ENCODE measurements at places on chromosomes 11 and 22.

- DNase-seq, result no peak
Measured at GRCh38 chr11:83187465-83187864, 6.0 kb upstream of the ANKRD42 start.

DNA sequence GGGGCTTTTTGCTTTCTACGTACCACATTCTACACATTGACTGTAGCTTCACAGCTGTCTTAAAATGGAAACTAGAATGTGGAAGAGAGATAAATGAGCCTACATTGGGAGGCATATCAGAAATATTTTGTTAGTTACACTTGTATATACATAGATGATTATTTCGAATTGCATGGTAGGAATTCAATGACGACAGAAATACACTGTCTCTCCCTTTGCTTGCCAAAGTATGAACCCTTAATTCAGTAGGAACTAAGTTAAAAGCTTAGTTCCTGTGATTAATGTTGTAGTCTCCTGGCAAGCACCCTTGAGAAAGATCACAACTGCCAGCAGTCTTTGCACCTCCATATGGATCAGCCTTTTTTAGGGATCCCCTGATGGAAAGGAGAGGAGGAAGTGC is 10.1 kb downstream of the C11orf87 start:
- no peak for DNase-seq

DNA sequence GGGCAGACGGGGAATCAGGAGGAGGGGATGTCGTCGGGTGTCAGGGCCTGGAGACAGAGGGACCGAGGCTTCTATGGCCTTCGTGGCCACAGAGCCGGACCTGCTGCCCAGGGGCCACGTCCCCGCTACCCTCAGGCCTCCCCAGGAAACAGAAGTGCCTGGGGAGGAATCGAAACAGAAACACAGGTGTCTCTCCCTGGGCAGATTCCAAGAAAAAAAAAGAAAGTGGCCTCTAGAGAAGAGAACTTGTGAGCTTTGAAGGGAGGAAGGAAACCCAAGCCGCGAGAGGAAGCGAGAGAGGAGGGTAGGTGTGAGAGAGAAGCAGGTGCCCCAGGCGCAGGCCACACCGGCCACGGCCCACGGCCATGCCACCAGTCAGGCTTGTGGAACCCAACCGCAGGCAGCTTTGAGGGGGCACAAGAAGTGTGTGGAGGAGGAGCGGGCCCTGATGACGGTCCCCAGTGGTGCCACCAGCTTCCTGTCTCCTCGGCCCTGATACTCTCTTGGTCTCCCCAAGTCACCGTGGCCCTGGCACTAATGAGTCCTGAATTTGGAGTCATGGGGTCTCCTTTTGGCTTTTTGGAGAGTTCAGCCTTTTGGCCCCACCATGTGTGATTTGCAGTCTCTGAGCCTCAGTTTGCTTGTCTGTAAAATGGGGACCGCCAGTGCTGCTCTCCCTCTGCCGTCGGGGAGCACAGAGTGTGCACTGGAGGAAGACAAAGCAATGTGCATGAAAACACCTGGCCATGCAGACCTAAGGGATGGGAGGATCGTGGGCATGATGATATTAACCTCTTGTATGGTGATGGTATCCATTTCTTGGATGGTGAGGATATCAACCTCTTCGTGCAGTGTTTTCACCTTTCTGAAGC is 25.2 kb downstream of the LIF start:
- peak; percentile 37 for DNase-seq

- DNase-seq, result no peak
Measured at GRCh38 chr11:6365659-6366058, 24.6 kb upstream of the SMPD1 start.

DNA sequence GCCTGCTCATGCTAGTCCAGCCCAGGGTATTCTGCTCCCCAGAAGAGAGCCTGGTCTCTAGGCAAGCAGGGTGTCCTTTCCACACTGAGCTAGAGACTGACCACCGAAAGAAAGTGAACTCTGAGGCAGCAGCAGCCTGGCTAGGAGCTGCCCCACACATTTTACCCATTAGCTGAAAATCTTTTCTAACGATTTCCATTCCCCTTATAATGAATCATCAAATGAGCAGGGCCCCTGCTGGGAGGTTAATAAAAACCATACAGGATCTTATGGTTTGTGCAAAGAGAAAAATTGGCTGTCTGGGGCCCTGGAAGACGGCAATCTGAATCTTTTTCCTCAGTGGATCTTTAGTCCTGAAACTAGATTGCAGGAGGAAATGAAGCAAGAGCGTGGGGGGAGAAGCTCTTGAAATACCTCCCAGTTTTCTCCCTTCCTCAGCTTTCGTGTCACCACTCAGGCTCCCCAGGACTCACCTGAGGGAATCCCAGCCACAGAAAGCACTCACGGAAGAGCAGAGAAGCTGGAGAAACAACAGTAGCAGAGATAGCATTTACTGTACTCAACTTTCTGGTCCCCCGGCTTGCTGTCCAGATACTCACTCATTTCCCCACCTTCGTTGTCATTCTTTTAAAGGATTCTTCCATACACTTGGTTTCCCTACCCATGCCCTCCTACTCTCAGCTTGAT is 74.7 kb upstream of the CD44 start:
- no peak for DNase-seq

DNA sequence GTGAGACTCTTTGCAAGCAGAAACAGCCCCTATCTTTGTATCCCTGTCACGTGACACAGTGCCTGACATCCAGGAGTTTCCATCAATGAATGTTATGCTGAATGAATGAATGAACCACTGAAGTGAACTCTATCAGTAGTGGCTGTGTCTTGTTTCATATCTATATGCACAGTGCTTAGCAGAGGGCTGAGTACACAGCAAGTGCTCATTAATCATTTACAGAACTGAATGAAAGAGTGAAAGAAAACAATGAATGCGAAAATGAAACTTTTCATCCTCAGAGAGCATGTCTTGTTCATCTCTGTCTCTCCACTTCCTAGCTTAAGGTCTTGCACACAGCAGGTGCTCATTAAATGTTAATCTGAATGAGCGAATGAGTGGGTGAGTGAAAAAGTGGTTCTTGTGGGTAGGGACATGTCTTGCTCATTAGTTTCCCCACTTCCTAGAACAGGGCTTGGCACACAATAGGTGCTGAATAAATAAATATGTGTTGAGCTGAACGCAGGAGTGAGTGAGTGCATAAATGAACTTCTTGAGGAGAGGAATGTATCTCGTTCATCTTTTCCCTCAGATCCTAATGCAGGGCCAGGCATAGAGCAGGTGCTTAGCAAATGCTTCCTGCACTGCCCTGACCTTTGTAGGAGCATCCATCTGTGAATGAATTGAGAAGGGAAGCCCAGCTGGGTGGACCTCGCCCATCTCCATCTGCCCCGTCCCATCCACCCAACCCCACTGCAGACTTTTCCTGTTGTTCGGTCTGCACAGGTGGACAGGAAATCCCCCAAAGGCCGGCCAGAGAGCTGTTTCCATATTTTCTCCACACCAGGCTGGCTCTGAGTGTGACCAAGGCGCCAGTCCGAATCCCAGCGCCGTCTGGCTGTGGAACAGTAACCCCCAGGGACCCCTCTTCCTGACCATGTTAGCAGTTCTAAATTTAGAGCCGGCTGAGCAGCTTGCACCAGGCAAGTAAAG is 113.4 kb upstream of the CRYBB3 start:
- DNase-seq, result peak; percentile 19

DNA sequence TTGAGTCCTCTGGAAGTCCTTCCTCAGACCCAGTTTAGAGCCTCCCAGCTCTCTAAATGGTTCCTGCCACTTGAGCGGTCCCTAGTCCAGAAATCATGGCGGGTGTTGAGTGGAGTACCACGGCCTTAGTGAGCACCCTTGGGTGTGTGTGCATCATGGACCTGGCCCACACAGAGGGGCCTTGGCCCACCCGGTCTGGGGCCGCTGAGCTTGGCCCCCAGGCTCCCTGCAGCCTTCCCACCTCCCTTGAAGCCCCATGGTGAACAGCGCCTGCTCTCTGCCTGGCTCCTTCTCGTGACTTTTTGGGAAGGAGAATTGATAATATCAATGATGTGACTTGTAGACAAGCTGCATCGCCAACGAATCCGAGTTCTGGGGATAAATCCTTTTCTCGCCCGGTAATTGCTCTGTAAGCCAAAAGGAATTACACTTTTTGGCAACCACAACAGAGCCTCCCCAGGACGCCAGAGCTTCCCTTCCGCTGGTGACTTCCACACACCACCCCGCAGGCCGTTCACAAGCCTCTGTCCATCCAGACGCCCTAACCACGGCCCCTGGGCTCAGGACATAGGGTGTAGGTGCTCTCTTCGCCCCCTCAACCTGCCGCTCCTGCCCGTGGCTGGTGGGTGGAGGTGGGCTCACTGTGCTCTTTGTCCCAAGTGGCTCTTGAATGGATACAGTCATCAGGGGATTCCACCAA is 93.8 kb downstream of the NECTIN1 start:
- DNase-seq, result no peak

DNA sequence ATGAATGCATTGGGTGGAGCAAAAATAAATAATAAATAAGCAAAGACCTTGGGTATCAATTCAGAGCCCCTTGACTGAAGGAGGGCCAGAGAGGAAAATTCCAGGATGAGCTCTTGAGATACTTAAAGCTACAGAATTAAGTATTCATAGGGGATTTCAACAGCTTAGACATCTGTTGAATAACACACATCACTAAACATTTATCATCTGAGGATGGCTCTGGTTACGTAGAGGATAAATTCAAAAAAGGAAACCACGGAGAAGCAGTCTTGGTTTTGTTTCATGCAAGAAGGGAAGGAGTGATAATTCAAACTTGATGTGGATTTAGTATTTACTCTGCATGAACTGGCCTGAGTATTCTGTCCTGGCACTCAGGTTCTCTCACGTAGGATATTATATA is 29.8 kb downstream of the ARHGAP42 start:
- DNase-seq, result no peak

GRCh38 chr11:9642894-9643293 is 21.0 kb upstream of the SWAP70 start:
- DNase-seq, result no peak
